ENCODE measurements at places on chromosomes 12 and 14.

DNA sequence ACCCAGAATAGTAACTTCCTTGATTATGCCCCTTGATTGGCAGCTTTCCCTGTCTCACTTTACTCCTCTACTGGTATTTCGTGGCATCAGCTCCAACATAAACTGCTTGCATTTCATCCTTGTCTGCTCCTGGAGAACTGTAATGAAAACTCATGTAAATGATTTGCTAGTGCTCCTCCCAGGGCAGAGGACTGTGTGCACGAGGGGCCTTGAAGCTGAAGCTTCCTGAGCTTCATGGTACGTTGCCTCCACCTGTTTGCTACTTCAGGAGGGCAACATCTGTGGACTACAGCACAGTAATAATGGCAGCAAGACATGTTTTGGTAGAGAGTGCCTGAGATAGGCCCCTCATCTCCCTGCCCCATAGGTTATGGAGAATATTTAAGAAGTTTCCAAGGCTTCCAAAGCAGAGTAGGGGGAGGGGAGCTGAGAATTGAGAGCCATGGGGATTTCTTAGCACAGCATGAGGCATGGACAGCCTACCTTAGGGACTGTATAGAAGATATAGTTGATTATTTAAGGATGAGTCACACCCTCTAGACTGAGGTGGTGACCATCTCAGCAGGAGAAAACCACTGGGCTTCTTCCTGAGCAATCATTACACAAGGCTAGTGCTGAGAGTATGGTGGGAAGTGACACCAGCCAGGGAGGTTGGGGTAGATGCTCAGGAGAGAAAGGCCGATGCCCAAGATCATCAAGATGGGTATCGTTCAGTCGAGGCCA is 29.5 kb downstream of the CCDC198 start:
- DNase-seq = no peak

DNA sequence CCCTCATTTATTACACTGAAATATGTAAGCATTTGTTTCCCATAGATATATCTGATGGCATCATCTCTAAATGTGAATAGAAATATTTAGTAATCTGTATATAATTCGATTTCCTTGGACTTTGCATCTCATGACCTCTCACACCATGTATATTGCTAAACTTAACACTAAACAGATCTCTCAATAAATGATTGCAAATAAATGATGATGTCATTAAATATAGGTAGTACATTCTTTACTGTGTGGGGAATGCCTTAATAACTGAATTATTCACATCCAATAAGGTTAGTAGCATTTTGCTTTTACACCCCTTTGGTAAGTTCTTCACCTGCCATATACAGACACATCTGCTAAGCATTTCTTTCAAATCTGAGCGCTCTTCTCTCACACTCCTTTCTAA is 340.5 kb downstream of the FSCB start:
- DNase-seq = no peak

DNA sequence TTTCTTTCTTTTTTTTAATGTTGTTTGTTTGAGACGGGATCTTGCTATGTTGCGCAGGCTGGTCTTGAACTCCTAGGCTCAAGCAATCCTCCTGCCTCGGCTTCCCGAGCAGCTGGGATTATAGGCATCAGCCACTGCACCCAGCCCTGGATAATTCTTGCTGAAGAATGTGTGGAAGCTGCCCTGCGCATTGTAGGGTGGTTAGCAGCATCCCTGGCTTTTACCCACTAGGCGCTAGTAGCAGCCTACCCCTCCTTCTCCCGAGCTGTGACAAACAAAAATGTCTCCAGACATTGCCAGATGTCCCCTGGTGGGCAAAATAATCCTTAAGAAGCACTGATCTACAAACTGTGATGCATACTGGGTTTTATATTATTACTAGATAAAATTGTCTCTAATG is 6.6 kb downstream of the DCAF4 start:
- DNase-seq = no peak

- no peak for DNase-seq
Observed at GRCh38 chr12:97127061-97127460, 220.0 kb downstream of the NEDD1 start.

DNA sequence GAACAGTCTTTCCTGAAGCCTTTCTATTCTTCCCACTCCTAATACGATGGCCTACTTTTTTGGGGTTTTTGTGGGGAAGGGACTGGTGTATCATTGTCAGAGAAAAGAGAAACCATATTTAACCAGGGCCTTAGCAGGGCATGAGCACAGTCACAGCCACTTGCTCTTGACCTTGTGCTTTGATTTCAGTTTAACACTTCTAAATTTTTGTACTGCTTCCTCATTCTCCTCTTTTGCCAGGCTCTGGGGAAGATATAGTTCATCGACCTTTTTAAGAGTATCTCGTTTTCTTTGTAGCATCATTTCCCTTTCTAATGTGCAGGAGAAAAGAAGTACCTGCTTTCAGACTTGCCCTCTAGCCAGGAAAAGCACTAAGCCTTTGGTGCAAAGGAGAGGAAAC is 2.2 kb downstream of the ZBTB1 start:
- DNase-seq = no peak

GRCh38 chr14:36424478-36425102 is 95.4 kb downstream of the NKX2-1 start:
- no peak for DNase-seq

GRCh38 chr12:111260732-111261131 is 108.2 kb downstream of the PHETA1 start:
- no peak for DNase-seq

- DNase-seq = no peak
Observed at GRCh38 chr14:78721756-78722480, 551.7 kb downstream of the NRXN3 start.

DNA sequence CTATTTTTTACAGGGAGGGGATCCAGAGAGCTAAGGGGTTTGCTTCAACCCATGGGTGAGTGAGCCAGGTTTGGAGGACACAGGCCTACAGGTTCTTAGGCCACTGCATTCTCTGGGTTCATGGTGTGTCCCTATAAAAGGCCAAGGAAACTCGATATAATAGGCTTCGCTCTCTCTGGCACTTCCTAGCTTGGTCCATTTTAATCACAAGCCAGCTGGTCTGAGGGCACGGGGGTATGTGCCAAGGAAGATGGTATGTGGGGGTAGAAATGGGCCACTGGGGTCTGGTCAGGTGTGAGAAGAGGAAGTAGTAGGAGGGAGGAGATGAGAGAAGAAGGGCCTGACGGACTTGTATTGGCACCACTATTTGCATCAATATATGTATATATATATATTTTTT is 4.9 kb downstream of the ETV6 start:
- DNase-seq = no peak

DNA sequence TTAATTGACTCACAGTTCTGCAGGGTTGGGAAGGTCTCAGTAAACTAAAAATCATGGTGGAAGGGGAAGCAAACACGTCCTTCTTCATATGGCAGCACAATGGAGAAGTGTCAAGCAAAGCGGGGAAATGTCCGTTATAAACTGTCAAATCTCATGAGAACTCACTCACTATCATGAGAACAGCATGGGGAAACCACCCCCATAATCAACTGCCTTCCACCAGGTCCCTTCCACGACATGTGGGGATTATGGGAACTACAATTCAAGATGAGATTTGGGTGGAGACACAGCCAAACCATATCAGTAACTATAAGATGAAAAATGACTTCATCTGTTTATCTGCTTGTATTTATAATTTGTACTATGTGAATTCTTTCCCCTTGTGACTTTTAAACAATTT is 577.6 kb upstream of the MDGA2 start:
- DNase-seq = no peak

GRCh38 chr14:91250912-91251311 is 6.4 kb upstream of the GPR68 start:
- DNase-seq = no peak

- DNase-seq = no peak
Observed at GRCh38 chr14:56153267-56153666, 35.1 kb downstream of the PELI2 start.

DNA sequence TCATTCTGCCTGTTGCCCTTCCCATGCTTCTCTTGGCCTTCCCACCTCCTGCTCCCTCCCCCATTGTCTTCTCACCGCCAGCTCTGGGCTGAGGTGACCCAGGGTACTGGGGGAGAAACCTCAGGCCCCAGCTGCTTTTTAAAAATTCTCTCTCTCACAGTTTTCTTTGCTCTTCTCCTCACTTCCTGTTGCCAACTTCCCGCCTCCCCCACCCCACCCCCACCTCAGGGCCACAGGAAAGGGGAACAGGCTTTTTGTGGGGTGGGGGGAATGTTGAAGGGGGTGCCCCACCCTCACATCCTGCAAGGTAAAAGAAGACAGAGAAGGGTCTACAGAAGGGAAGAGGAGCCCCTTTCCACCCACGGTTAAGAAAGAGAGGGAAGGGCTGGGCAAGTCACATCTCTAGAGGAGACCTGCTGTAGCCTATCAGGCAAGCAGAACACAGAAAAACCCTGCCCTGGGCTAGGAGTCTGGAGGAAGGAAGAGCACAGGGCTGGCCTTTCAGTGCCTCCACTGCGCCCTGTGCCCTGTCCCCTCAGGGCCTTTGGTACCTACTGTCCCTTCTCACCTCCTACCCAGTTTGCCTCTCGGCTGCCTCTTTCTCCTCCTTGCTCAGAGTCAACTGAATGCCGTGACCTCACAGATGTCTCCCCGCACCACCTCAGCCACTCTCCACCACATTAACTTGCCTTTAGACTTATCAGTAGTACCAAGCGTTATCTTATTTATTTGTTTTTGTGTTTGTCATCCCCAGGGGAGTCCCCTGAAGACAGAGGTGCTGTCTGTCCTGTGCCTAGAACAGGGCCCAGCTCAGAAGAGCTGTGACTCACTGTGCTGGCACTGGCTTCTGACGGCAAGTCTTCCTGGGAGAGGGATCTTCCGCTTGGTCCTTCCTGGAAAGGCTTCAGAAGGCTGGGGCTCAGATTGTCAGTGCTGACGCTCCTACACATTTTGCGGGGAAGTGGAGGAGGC is 1.7 kb downstream of the ARHGAP9 start:
- no peak for DNase-seq

DNA sequence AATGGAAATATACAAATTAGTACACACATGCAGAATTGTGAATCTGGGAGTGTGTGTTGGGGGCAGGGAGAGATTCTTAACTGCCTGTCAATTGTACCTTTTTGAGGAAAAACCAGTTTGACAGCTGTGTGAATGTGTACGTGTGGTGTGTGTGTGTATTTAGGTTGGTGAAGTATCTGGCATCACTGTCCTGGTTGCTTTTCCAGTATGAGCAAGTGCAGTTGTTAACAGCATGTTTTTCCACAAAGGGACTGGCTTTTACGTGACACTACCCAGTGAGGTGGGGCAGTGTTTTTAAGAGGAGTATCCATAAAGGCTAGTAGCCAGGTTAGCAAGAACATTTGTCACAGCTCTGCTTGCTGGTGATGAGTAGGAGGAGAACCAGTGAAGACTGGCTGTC is 56.1 kb downstream of the DAAM1 start:
- DNase-seq = no peak

DNA sequence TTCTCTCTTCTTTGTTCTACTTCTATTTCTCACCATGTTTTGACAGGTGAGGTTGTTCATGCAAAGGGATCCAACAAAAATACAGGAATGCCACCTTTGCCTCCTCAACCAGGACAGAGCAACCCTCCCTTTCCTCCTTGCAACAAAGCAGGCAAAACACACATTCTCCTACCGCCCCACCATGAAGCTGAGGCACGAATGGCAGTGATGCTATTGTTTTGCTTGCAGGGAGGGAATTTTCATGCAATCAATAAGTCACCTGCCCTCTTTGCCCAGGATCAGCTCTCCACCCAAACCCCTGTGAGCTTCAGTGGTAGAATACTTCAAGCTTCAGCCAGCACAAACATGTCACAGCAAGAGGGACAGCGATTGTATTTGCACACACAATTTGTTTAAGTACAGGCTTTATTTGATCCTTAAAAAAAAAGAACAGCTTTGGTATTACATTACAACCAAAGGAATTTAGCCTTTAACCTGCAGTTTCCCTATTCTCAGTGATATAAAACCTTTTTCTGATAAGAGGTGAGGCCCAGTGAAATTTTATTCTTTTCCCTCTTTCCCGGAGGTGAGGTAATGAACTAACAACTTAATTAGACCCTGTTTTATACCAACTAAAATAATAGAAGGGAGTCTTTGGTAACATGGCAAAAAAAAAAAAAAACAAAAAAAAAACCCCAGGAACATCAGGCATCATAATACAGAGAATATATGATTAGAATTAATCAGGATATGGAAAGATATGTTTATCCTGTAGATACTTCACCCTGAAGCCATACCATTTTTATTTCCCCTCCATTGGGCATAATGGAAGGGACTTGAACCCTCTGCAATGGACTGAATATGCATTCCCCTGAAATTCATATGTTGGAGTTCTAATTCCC is 87.0 kb upstream of the EEA1 start:
- peak; percentile 10 for DNase-seq

GRCh38 chr14:100896369-100897060 is 7.0 kb downstream of the RTL1 start:
- DNase-seq = no peak

- no peak for DNase-seq
Observed at GRCh38 chr12:24952389-24952788, 3.5 kb upstream of the BCAT1 start.

DNA sequence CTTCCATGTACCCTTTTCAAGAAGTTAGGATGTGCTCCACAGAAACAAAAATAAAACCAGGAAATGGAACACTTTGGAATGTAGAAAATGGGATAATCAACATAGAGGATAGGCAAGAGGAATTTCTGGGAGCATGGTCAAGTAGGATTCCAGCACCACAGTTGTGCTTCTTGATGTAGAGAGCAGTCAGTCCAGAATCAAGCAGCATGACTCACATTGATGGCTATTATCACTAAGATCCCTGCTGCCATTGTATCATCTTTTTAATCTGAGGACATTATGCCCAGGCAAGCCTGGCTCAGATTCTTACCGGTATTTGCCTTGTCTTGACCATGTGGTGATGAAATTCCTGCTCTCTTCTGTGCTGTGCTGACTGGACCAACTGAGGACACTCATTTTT is 5.7 kb downstream of the ETFRF1 start:
- no peak for DNase-seq

DNA sequence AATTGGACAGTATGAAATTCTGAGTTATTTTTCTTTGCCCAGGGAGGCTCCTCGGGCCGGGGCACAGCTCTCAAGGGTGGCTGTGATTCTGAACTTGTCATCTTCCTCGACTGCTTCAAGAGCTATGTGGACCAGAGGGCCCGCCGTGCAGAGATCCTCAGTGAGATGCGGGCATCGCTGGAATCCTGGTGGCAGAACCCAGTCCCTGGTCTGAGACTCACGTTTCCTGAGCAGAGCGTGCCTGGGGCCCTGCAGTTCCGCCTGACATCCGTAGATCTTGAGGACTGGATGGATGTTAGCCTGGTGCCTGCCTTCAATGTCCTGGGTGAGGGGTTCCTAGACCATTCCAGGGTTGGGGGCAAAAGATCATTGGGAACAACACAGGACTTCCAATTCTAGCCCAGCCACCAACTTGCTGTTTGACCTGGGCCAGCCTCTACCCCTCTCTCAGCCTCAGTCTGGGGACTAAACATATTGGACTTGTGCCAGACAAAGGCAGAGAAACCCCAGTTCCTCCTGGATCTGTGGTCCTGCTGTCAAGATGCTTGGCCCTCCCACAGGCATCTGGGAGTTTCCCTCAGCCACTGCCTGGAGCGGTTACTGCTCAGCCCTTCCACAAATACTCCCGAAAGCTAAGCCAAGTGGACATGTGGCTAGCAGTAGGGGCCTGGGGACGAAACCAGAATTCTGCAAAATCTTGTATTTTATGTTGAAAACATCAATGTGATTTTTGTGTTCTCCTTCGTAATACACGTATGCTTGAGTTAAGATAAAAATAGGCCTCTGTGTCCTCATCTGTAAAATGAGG is 3.5 kb downstream of the OAS3 start:
- no peak for DNase-seq

GRCh38 chr12:1910468-1910867 is 8.0 kb downstream of the CACNA2D4 start:
- no peak for DNase-seq

Data from HTR-8/SVneo (cell line).